ENCODE measurements at places on chromosomes 5 and 9. TPM values are rescaled to one million over a fixed set of nuclear protein-coding genes. Genes with fewer than 3 reads are reported as not detected.

PLEKHG4B gene
- 49.4 TPM for total RNA-seq

TNC gene
- 34.5 TPM for total RNA-seq

CATSPER3 gene
- 0.54 TPM for total RNA-seq

GLRA1 gene
- 0.22 TPM for total RNA-seq

PCDHB16 gene
- 20.1 TPM for total RNA-seq

MTAP gene
- 48.1 TPM for total RNA-seq

OTULINL gene
- total RNA-seq = 14.4 TPM

DNA sequence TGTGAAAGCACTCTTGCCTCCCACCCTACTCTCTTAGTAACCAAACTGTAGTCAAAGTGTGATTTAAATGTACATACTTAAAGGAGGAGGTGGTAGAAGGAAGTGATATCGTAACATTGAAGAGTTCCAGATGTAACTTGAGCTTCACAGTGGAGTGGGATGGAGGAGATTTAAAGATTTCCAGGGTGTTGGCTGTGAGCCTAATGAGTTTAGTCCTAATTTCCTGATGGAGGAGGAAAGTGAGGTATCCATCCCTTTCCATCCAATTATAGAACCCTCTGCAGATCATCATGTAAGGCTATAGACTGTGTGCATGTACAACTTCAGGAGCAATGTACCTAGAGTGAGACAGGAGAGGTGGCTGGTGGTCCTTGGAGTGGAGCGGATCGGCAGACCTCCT is 1163.9 kb upstream of the SEMA6A start:
- DNase-seq = no peak
- H3K27me3 ChIP-seq = no peaks in the 10 kb centered on the region
- no peaks in the 10 kb centered on the region for H3K36me3 ChIP-seq
- H3K27ac ChIP-seq = no peak overlapping the region

GRCh38 chr5:98722188-98722587 is 51.3 kb upstream of the RGMB start:
- H3K36me3 ChIP-seq = peaks cover 4% of the 10 kb centered on the region
- H3K27ac ChIP-seq = no peak overlapping the region
- no peak for DNase-seq
- H3K4me3 ChIP-seq = no peak overlapping the region
- no peaks in the 10 kb centered on the region for H3K27me3 ChIP-seq
- H3K4me1 ChIP-seq = no peaks in the 10 kb centered on the region

DNA sequence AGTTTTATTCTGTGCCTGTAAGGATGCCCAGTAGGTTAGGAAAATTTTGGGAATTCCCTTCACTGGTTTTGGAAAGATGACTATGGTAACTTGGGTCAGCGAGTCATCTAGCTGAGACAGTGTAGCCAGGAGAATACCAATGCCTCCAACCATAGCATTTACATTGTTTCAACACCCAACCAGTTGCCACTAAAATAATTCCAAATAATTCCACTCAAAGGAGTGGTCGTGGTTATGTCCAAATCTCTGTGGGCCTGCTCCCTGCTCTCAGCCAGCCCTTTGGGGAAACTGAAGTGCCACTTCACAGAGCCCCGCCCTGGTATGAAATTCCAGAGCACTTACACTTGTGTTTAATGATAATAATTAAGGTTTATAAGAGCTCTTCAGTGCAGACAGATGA is 310.5 kb downstream of the PLK2 start:
- H3K4me1 ChIP-seq = no peaks in the 10 kb centered on the region
- no peaks in the 10 kb centered on the region for H3K36me3 ChIP-seq
- H3K4me3 ChIP-seq = no peak overlapping the region
- DNase-seq = no peak

GRCh38 chr5:133086366-133086875 is 34.6 kb downstream of the HSPA4 start:
- H3K27ac ChIP-seq = no peak overlapping the region
- peaks cover 4% of the 10 kb centered on the region for H3K36me3 ChIP-seq
- no peaks in the 10 kb centered on the region for H3K4me1 ChIP-seq
- no peak overlapping the region for H3K4me3 ChIP-seq
- no peak for DNase-seq

DNA sequence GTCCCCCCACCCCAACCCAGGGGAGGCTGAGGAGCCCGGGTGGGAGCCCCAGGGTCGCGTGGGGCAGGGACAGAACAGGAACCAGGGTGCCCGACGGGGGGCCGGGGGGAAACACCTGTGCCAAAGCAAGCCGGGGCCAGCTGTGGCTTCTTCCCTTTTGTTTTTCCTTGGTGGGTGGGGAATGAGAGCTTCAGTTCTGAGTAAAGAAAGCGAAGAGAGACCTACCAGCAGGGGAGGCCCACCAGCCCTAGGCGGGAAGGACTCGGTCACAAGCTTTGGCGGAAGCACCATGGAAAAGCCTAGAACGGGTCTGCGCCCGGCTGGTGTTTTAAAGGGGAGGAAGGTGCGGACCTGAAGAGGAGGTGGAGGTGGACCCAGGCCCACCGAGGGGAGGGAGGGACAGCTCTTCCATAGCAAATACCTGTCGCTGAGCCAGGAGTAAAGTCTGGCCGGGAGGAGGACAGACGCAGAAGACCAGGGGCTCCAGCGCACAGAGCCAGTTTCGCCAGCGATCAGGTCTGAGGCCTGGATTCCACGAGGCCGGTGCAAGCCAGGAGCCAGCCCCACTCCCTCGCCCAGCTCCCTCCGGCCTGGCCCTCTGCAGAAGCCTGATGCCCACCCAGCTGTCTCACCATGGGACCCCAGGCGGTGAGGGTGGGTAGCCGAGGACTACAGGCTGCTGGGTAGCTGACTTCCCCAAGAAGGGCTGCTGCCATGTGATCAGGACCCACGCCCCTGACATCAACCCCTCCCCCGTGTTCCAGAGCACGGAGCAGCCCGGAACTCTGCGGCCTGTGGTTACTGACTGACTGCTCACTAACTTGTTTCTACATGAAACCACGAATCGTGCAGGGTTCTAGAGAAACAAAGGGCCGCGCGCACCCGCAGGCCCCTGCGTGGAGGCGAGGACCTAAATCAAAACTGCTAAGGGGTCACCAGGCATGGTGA is 849 bp upstream of the MGAT1 start:
- H3K27me3 ChIP-seq = peaks cover 6% of the 10 kb centered on the region
- peak overlapping the region; percentile 70 for H3K4me3 ChIP-seq
- DNase-seq = no peak
- peak overlapping the region; percentile 53 for H3K27ac ChIP-seq
- peaks cover 43% of the 10 kb centered on the region for H3K4me1 ChIP-seq

DNA sequence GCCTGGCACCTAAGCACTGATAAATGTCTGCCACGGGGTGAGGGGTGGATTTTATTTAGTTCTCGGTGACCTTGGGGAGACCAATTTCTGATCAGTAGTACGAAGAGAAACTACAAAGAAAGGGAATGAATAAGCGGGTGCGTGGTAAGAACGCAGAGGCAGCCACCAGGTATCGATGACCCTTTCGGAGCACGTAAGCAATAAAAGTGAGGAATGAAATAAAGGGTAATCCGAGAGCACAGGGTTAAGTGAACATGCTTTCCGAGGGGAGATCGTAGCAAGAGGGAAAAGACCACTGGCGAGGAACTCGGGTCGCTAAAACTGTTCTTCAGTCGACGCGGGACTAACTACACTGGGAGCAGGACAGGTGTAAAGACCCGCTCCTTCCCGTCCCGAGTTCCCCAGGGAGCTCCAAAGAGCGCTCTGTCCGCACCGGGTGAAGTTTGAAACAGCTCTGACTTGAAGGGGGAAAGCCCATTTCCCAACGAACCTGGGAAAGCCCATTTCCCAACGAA is 1.1 kb downstream of the ELOVL7 start:
- peak overlapping the region; percentile 23 for H3K27ac ChIP-seq
- H3K4me1 ChIP-seq = peaks cover 6% of the 10 kb centered on the region
- H3K36me3 ChIP-seq = peaks cover 4% of the 10 kb centered on the region

- H3K4me3 ChIP-seq = no peak overlapping the region
- H3K27ac ChIP-seq = no peak overlapping the region
- H3K4me1 ChIP-seq = peaks cover 35% of the 10 kb centered on the region
- H3K36me3 ChIP-seq = no peaks in the 10 kb centered on the region
- H3K27me3 ChIP-seq = peaks cover 7% of the 10 kb centered on the region
- DNase-seq = peak; percentile 83
Observed at GRCh38 chr9:135474915-135475314, 4.7 kb upstream of the PPP1R26 start.

GRCh38 chr5:132258102-132259068 is 889 bp downstream of the PDLIM4 start:
- H3K4me1 ChIP-seq = peaks cover 18% of the 10 kb centered on the region
- peak overlapping the region; percentile 91 for H3K4me3 ChIP-seq
- DNase-seq = no peak
- no peaks in the 10 kb centered on the region for H3K36me3 ChIP-seq

- H3K4me1 ChIP-seq = peaks cover 3% of the 10 kb centered on the region
- no peak for DNase-seq
- H3K4me3 ChIP-seq = no peak overlapping the region
- no peak overlapping the region for H3K27ac ChIP-seq
- H3K36me3 ChIP-seq = no peaks in the 10 kb centered on the region
- peaks cover 2% of the 10 kb centered on the region for H3K27me3 ChIP-seq
Observed at GRCh38 chr5:77904362-77904761, 128.2 kb upstream of the TBCA start.

DNA sequence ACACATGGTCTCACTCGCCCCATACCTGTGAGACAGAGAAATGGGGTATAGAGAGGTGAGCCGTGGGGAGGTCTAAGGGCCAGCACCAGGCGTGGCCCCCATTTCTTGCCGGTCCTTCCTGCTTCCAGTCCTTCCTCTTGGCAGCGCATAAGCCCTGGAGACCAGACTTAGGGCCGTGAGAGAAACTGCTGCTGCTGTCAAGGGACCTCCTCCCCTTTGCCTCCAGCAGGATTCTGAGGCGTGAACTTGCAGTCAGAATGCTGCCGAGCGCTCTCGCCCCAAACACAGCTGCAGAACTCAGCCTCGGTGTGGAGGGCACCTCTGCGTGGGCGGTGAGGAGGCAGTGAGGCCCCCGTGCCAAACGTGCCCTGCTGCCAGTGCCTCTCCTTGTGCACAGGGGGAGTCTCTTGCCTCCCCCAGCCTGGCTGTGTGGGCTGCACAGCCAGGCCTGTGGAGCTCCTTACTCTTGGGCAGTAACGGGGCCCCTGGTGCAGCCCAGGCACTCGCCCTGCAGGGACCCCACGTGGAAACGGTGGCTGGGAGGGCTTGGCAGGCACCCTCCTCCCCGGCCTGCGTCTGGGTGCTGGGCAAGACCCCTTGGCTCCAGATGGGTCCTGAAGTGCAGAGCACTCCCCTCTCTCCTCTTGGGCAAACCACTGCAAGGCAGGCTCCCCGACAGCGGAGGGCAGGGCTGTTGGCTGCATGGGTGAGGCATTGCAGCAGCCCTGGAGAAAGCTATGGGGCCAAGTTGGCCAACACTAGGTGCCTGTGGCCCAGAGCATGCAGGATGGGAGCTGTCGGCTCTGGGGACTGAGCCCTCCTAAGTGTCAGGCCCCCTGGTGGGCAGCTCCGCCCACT is 85.4 kb downstream of the RXRA start:
- no peak for DNase-seq
- H3K36me3 ChIP-seq = no peaks in the 10 kb centered on the region
- H3K4me1 ChIP-seq = peaks cover 8% of the 10 kb centered on the region
- no peak overlapping the region for H3K27ac ChIP-seq

DNA sequence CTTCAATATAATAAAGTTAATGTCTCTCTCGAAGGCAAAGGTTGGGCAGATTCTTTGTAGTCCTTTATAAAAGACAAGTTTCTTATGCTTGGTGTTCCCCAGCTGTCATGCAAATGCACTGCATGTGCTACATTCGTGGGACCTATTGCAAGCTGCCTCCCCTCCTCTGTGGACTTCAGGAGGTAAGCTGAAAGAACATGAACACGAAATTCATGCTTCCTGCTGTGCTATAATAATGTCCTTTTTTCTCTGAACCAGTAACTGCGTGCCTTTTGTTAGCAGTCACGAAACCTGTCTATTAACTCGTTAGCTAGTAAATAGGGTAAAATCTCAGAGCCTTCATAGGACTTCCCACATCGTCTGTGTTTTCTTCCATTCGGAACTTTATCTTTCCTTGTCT is 363.5 kb downstream of the CDH9 start:
- no peak for DNase-seq
- H3K27me3 ChIP-seq = no peaks in the 10 kb centered on the region
- H3K27ac ChIP-seq = no peak overlapping the region
- no peaks in the 10 kb centered on the region for H3K4me1 ChIP-seq
- no peaks in the 10 kb centered on the region for H3K36me3 ChIP-seq

- no peak for DNase-seq
- no peak overlapping the region for H3K27ac ChIP-seq
- H3K4me1 ChIP-seq = peaks cover 6% of the 10 kb centered on the region
- H3K4me3 ChIP-seq = no peak overlapping the region
Observed at GRCh38 chr5:110386782-110387181, 339.7 kb downstream of the TMEM232 start.

GRCh38 chr5:123012321-123012720 is 24.2 kb downstream of the PPIC start:
- no peak overlapping the region for H3K27ac ChIP-seq
- DNase-seq = no peak

GRCh38 chr5:159316519-159317383 is 13.5 kb downstream of the IL12B start:
- H3K27ac ChIP-seq = no peak overlapping the region
- DNase-seq = peak; percentile 38
- H3K27me3 ChIP-seq = no peaks in the 10 kb centered on the region

DNA sequence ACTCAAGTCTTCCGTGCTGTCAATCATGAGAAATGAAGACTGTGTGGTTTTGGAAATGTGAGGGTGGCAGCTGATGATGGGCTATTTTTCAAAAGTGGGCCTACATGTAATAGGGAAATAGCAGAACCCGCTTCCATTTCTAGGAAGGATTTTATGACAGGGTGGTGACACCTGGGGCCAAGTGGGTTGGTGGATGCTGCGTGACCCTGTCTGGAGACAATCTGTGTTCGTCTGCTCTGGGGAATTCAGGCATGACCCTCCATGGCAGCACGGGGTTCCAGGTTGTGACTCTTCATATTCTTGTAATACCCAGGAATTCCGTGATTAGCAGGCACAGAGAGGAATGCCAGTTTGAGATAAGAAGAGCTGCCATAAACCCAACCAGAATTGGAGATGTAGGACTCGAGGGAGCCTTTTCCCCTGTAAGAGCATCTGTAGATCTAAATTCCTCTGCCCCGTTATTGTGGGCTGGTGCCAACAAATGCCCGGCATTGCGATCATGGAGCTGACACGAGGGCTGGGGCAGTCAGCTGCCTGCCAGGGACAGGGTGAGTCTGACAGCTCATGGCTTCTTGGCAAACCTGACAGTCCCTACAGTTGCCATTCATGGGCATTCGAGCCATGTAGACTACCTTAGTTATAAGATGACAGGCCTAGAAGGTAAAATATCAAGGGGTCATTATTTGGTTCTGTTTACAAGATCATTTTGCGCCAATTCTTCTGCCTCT is 279.7 kb downstream of the GADD45G start:
- H3K4me1 ChIP-seq = peaks cover 3% of the 10 kb centered on the region
- no peak overlapping the region for H3K4me3 ChIP-seq
- no peaks in the 10 kb centered on the region for H3K36me3 ChIP-seq
- no peak overlapping the region for H3K27ac ChIP-seq
- peak; percentile 4 for DNase-seq

GRCh38 chr5:151140686-151141459 is 16.7 kb downstream of the ANXA6 start:
- peak overlapping the region; percentile 12 for H3K27ac ChIP-seq
- peaks cover 22% of the 10 kb centered on the region for H3K36me3 ChIP-seq
- no peak for DNase-seq

Measured in glutamatergic neuron (in vitro differentiated cells).